ENCODE measurements at places on chromosomes 1 and 21.

DNA sequence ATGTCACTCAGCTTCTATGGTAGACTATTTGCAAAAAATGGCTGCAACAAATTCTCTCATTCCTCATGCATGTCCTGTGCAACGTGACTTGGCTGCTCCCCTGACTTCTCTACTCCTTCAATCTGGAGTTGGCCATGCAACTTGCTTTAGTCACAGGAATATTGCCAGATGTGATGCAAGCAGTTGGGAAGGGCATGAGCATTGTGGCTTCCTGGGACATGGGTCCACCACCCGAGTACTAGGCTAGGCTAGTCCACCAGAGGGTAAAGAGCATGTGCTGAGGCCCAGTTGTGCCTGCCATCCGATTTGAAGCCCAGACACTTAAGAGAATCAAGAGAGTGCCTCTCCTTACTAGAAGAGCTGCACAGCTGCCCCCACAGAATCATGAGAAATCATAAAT is 89.6 kb downstream of the DSCAM start:
- DNase-seq: no peak

GRCh38 chr1:179882253-179883039 is at the start of gene TOR1AIP1:
Gene TOR1AIP1 (plus strand): TSS chr1:179882285. CDS start chr1:179882503, 218 bp downstream.
- DNase-seq: peak; percentile 99

GRCh38 chr1:176717066-176717750 is 254.2 kb downstream of the PAPPA2 start:
- no peak for DNase-seq

DNA sequence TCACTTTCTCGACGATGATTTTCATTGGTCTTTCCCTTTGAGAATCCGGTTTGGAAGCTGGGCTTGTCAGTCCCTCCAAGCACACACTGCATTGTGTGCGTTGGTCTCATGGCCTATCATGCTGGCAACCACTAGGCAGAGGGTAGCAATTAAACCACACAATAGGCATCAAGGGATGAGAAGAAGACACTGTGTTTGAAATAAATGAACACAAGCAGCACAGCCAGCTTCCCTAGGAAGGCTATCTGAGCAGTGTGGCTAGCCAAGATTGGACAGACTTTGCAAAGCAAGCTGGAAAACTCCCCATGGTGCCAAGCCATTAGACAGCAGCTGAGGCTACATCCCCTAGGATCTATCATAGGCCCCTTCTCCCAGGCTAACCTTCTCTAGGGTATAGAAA is 288.7 kb downstream of the NUF2 start:
- no peak for DNase-seq

DNA sequence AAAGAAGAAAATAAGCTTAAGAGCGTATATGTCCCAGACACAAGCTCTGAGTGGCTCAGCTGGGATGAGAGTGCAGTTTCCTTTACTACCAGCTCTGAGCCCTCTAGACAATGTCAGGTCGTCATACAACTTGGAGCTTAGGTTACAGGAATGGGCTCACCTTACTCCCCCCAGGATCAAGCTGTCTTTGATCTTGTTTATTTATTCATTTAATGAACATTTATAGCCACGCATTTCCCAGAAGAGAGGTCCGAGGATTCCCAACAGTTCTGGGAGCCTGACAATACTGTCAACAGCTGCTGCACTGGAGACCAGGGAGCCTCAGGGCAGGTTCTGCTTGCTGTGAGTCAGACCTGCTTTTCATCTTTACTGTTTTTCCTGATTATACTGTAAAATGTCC is 378.9 kb downstream of the PLPP3 start:
- no peak for DNase-seq

GRCh38 chr21:17854745-17855144 is 35.6 kb upstream of the C21orf91 start:
- DNase-seq: no peak

DNA sequence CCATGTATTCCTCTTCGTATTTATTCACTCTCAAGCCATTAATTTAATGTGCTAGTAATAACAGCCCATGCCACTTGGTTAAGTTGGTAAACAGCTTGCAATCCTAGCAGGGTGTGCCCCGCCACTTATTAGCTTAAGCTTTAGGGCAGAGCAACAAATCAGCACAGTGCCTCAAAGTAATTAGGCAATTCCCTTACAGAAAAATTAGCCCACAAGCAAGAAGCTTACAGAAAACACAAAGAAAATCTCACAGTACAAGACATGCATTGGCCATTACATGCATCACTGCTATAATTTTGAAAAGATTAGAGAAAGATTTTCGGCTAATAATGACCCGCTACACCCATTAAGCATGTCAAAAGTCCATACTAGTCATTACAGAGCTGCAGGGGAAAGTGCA is 47.6 kb downstream of the TGFB2 start:
- no peak for DNase-seq

DNA sequence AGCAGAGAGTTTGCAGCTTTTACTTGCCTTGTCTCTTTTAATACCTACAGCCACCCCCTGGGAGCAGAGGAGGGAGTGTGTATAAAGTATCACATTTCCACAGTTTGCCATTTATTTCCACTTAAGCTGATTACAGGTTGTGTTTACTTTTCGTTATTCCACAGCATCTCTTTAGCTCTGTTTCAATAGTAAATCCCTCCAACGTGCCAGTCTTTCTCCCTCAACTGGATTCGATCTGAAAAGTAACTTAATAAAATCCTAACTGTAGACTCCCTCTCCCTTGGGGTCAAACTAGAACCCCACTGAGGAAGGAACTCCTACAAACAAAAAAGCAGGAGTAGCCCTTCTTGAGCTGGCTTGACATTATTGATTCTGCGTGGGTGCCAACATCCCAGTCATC is 3.1 kb upstream of the FCGR2A start:
- no peak for DNase-seq

DNA sequence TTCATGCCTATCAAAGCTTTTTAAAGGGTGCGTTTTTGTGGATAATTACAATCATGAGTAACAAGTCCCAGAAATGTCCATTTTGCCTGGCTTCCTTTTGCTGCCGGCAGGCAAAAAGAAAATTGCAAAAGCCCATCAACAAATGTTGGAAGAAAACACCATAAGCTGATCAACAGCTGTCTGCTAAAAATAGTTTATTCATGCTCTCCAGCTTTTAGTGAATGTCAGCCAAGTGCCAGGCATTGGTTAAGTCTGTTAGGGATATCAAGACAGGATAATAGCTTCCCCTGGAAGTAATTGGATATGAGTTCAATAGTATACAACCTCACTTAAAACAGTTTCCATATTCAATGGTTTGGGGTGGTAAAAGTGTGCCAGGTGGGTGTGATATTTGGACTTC is 13.6 kb upstream of the AGMAT start:
- DNase-seq: no peak

DNA sequence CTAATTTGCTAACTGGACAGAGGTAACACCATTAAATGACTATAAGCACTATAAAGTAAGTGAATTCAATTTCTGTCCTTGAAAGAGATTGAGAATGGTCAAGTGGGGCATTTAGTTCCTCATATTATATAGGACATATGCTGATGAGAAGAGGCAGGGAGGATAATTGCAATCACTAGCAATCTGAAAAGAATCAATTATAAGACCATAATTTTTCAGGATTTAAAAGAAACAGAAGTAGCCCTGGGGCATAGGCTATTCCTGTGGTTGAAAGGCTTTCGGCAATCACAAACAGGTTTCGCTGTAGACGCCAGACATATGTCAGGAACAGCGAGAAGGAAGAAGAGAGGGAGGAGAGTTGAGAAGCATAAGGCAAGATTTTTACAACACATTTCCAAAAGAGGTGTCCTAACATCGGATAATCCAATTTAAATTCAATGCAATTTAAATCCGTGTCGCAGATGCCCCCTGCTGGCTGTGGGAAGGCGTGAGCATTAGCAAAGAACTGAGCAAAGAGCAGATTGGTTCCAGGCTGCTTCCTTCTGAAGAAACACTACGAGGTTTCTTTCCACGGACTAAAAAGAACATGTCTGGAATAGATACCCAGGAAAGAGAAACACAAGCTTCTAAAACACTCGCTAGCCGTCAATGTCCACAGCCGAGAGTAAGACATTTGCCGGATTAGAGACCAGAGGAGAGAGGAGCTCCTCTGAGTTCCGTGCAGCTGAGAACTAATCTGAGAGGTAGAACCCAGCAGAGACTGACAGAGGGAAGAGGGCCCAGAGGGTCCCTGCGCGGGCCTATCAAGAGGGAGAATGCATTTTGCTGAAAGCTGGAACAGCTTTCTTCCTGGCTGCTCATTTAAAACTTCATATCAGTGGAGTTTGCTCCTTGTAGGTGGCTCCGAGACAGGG is 27.9 kb downstream of the RGS5 start:
- DNase-seq: peak; percentile 59

GRCh38 chr1:211735208-211736170 is 60.1 kb upstream of the NEK2 start:
- DNase-seq: no peak

GRCh38 chr21:35017256-35017655 is 31.8 kb downstream of the RUNX1 start:
- DNase-seq: no peak

GRCh38 chr1:20372676-20373075 is 82.0 kb downstream of the VWA5B1 start:
- DNase-seq: no peak

GRCh38 chr1:226360106-226360746 is 47.7 kb downstream of the PARP1 start:
- DNase-seq: no peak

DNA sequence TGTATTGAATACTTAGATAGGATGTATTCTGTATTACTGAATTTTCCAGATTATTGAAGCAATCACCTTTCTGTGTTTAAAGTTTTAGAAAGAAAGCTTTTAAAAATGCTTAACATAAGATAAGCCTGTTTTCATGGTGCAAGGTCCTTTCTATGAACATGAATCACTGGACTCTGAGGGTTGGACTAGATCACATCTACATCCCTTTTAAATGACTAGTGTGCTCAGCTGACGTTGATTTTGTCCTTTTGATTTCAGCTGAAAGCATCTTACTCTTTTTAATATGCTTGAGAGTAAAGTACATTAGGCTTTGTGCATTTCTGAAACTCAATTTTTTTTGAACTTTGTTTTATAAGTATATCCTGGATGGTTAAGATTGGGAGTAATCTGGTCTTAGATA is 16.2 kb downstream of the MIER1 start:
- no peak for DNase-seq

- DNase-seq: no peak
Measured at GRCh38 chr1:170617591-170618330, 46.2 kb upstream of the PRRX1 start.

DNA sequence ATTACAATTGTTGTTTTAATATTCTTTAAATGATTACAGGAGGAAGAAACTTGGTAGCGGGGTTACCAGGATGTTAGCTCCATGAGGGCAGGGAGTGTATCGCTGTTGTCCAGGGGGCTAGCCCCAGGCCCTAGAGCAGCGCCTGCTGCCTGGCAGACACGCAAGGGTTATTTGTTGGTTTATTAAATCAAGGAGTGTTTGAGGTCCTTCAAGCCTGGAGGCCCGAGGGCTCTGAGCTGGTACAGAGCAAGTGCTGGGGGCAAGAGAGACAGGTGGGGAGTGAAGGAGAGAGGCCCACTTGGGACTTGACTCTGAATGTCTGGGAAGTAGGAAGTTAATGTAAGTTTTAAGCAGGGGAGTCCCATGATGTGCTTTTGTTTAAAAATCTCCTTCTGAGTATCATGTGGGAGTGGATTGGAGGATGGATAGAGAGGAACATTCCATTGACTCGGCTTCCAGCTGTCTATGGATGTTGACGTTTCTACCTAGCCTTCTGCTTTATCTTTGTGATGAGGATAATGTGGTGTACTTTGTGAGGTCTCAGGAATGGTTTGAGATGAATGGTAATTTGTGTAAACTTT is 8.7 kb downstream of the ITSN1 start:
- DNase-seq: no peak

DNA sequence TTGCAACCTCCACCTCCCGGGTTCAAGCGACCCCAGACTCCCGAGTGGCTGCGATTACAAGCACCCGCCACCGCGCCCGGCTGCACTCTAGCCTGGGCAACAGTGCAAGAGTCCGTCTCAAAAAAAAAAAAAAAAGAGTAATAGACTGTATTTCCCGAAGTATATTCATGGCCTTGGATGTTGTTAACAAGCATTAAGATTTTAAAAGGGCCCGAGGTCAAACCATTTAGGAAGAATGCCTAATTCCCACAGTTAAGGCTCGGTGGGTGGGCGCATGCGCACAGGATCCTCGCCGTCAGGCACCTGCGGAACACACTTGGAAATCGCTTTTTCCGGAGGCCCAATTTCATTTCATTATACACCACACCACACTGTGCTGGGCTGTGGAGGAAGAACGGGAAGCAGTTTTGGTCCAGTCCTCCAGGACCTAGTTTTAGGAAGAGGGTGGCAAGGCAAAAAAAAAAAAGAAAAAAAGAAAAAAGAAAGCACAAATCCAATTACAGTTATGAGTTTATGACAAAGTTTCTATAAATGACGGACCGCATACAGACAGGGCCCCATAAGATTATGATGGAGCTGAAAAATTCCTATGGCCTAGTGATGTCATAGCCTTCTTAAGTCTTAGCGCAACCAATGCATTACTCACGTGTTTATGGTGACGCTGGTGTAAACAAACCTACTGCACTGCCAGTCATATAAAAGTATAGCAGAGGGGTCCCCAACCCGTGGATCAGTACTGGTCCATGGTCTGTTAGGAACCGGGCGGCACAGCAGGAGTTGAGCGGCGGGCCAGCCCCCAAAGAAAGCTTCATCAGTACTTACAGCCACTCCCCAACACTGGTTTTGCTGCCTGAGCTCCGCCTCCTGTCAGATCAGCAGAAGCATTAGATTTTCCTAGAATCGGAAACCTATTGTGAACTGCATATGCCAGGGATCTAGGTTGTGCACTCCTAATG is 38.2 kb downstream of the H3-3A start:
- peak; percentile 52 for DNase-seq

GRCh38 chr1:219247441-219247840 is 73.8 kb downstream of the LYPLAL1 start:
- no peak for DNase-seq

DNA sequence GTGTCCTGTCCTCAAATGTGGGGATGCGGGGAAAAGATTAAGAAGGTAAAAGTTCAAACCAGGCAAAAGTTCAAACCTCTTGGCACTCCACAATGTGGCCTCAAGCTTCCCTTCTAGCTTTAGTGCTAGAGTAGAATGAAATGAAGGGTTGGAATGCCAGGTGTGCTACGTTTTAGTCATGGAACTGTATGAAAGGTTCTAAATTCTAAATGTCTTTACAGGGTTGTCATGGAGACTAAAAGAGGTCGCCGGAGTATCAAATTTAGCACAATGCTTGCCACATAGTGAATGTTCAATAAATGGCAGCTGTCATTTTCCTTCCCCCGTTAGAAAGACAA is 57.2 kb upstream of the LRRC8D start:
- DNase-seq: no peak

- DNase-seq: no peak
Measured at GRCh38 chr1:204304067-204304466, 55.7 kb downstream of the PLEKHA6 start.

- DNase-seq: no peak
Measured at GRCh38 chr1:237570530-237570929, 320.2 kb downstream of the ZP4 start.
